IMR-90 (cell line): ENCODE measurements at places on chromosomes 6 and 20.

DNA sequence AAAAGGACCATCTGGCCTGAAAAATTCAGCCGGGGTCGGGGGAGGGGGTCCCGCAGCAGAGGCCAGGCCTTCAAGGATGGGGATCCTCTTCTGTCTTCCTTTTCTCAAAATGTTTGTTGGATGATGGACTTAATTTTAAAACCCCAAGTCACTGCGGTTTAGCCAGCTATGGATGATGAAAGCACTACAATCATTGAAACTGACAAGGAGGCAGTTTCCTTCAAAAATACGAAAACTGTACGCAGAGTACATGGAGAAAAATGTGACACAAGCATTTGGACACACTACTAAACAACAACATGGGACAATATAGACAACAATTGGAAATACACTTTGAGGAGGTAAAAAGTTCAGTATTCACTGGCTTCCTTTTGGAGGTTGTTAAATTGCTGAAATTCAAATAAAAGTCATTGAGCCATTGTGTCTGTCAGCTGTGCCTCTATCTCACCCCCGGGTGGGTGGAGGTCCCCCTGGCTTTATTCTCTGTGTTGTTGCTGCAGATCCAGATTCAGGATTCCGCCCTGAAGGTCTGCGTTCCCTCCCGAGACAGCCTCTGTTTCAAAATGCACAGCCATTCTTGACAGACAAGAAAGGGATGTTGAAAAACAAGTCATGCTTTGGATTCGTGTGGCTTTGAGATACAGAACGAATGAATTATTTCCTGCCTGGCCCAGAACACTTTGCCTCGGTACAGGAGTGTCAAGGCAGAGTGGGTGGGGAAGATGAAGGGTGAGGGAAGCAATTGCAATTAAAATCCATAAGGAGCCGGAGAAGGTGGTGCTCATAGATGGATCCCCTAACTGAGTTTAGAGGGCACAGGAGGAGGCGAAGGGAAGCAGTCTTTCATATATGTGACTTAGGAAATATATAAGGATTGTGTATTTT, 118.2 kb downstream of the TTLL2 start:
- no peaks in the 10 kb centered on the region for H3K27me3 ChIP-seq
- H3K36me3 ChIP-seq, result no peaks in the 10 kb centered on the region
- H3K4me1 ChIP-seq, result no peaks in the 10 kb centered on the region
- H3K27ac ChIP-seq, result no peak overlapping the region

- H3K27ac ChIP-seq, result peak overlapping the region; percentile 81
- no peaks in the 10 kb centered on the region for H3K36me3 ChIP-seq
- no peaks in the 10 kb centered on the region for H3K27me3 ChIP-seq
- H3K4me3 ChIP-seq, result peak overlapping the region; percentile 77
- DNase-seq, result no peak
Measured at GRCh38 chr20:2509468-2509781, 710 bp upstream of the ZNF343 start.

DNA sequence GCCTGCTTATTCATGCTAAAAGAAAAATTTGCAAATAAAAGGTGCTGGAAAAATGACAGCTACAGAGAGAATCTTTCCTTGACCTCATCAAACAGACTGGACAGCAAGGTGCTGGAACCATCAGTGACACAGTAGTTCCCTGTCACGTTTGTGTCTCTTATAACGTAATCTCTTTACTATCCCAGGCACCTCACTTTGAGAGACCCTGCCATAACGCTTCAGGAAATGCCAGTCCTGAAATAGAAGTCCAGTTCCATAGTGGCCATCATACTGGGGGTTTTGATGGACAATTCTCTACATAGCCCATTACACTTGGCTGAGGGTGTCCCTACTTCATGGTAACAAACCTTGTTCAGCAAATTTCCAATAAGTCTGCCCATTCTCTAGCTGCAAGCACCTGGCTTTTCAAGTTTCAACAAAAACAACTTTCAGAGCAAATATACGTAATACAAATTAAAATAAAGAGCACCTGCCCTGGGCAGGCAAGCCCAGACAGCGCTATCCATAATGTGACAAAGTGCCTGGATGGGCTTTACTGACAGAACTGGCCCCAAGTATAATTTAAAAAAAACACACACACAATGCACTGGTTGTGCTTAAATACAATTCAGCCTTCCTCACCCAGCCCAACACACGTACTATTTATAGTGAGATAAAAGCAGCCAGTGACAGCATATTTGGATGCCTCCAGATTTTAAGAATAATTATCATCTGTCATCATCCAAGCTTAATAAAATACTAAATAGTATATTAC, 38.7 kb downstream of the CNKSR3 start:
- H3K36me3 ChIP-seq, result no peaks in the 10 kb centered on the region
- no peak overlapping the region for H3K4me3 ChIP-seq
- no peak for DNase-seq
- no peak overlapping the region for H3K27ac ChIP-seq
- H3K27me3 ChIP-seq, result no peaks in the 10 kb centered on the region

GRCh38 chr6:1436334-1437306, 47.2 kb downstream of the FOXF2 start:
- H3K4me3 ChIP-seq, result no peak overlapping the region
- H3K27me3 ChIP-seq, result peaks cover 20% of the 10 kb centered on the region
- peak; percentile 72 for DNase-seq
- H3K36me3 ChIP-seq, result no peaks in the 10 kb centered on the region
- H3K4me1 ChIP-seq, result no peaks in the 10 kb centered on the region
- H3K27ac ChIP-seq, result no peak overlapping the region

DNA sequence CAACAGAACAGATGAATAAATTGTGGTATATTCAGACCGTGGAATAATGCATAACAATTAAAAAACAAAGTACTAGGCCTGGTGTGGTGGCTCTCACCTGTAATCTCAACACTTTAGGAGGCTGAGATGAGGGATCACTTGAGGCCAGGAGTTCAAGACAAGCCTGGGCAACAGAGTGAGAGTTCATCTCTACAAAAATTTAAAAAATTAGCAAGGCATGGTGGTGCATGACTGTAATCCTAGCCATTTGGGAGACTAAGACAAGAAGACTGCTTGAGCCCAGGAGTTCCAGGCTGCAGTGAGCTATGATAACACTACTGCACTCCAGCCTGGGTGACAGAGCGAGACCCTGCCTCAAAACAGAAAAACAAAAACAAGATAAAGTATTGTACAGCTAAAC, 16.1 kb upstream of the ASF1A start:
- DNase-seq, result no peak
- no peaks in the 10 kb centered on the region for H3K27me3 ChIP-seq
- peak overlapping the region; percentile 60; the same call in 1 of the 2 replicates for H3K27ac ChIP-seq
- no peaks in the 10 kb centered on the region for H3K36me3 ChIP-seq
- peaks cover 5% of the 10 kb centered on the region for H3K4me1 ChIP-seq

GRCh38 chr6:41644297-41644879, 6.1 kb downstream of the MDFI start:
- no peaks in the 10 kb centered on the region for H3K4me1 ChIP-seq
- H3K27ac ChIP-seq, result no peak overlapping the region
- H3K36me3 ChIP-seq, result no peaks in the 10 kb centered on the region
- H3K4me3 ChIP-seq, result no peak overlapping the region

- no peaks in the 10 kb centered on the region for H3K27me3 ChIP-seq
- DNase-seq, result no peak
- no peak overlapping the region for H3K27ac ChIP-seq
Measured at GRCh38 chr20:62878244-62879038, 16.8 kb upstream of the TCFL5 start.

DNA sequence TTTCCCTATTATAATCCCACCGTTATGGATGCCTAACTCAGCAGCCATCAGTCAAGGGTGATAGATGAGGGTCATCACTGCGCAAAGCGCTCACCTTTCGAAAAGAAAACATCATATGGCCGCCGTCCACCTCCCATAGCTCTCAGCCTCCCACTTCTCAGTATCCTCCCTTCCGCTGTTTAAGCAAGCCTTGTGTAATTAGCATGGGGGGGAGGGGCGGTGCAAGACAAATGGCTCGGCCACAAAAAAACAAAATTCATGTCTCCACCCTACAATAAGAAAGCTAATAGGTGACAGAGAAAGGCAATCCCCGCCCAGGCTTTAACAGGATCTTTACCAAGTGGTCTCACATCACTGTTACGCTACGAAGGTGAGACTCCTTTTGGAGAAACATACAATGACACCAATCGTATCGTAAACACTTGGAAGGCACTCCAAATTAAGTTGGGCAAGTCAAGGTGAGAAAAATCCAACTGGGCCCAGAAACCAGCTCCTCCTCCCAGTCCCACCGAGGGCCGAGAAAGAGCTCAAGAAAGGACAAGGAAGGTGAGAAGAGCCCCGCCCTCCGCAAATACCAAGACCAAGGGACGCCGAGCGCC, 645 bp downstream of the DDX39B start:
- peaks cover 10% of the 10 kb centered on the region for H3K4me1 ChIP-seq
- peaks cover 32% of the 10 kb centered on the region for H3K36me3 ChIP-seq
- H3K4me3 ChIP-seq, result peak overlapping the region; percentile 72
- peak; percentile 50 for DNase-seq
- peak overlapping the region; percentile 83 for H3K27ac ChIP-seq

GRCh38 chr20:57663681-57664451, 43.6 kb upstream of the ZBP1 start:
- no peak overlapping the region for H3K27ac ChIP-seq
- H3K4me3 ChIP-seq, result no peak overlapping the region
- H3K4me1 ChIP-seq, result no peaks in the 10 kb centered on the region
- no peak for DNase-seq
- H3K27me3 ChIP-seq, result no peaks in the 10 kb centered on the region

GRCh38 chr6:144952456-144953240, 667.5 kb downstream of the UTRN start:
- DNase-seq, result no peak
- no peaks in the 10 kb centered on the region for H3K36me3 ChIP-seq
- no peak overlapping the region for H3K27ac ChIP-seq
- H3K4me1 ChIP-seq, result peaks cover 9% of the 10 kb centered on the region
- H3K4me3 ChIP-seq, result no peak overlapping the region

- DNase-seq, result no peak
- no peaks in the 10 kb centered on the region for H3K36me3 ChIP-seq
- H3K27me3 ChIP-seq, result no peaks in the 10 kb centered on the region
- no peak overlapping the region for H3K27ac ChIP-seq
- no peak overlapping the region for H3K4me3 ChIP-seq
Measured at GRCh38 chr20:43863821-43864544, 50.7 kb upstream of the TOX2 start.
